ENCODE measurements at places on chromosomes 2 and 18.

GRCh38 chr18:3345885-3346284 is 84.0 kb downstream of the MYL12B start:
- DNase-seq: no peak

DNA sequence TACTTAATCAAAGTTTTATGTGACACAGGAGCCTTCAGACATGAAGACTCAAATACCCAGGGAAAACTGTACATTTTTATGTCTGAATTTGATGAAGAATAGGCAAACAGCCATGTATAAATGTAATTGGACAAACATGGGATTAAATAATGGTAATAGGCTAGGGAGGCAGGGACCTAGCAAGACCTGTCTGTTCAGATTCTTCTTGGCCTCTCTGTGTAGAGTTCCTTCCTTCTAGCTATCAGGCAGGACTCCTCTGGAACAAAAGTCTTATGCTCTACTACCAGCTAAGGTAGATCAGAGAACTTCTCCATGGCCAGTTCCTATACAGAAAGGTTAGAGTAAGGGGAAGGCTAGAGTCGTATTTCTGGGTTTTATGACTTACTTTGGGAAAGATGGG is 9.5 kb upstream of the PARD3B start:
- no peak for DNase-seq

DNA sequence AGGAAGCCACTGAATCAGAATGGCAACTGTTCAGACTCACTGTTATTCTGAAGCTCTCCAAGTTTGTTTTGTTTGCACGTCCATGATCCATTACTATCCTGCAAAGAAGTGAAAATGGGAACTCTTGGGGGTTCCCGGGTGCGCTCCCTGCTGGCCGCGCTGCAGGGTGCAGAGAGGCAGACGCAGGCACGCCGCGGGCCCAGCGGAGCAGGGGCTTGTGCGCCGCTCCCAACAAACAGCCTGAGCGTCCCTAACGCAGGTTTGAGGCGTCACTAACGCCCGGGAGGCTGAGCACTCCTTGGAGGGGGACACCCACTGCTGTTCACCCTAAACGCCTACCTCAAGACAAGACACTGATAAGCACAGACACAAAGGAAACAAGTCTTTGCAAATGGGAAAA is 14.3 kb upstream of the PIEZO2 start:
- no peak for DNase-seq

- DNase-seq: no peak
Observed at GRCh38 chr2:114400890-114401289, 41.6 kb upstream of the DPP10 start.

- DNase-seq: no peak
Observed at GRCh38 chr2:36831185-36831584, 134.7 kb downstream of the VIT start.

GRCh38 chr18:48091869-48092497 is 161.5 kb upstream of the SMAD2 start:
- DNase-seq: no peak

DNA sequence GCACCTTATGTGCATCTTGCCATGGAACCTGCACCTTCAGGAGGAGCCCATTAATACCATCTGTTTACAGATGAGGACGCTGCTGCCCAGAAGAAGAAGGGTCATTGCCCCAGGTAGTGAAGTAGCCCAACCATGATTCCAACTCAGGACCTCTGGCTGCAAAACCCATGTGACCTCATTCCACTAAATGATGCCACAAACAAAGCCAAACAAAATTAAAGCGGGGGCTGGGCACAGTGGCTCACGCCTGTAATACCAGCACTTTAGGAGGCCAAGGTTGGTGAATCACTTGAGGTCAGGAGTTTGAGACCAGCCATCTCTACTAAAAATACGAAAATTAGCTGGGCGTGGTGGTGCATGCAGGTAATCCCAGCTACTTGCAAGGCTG is 202.1 kb downstream of the EIPR1 start:
- no peak for DNase-seq

GRCh38 chr2:56292951-56293350 is 109.2 kb downstream of the CCDC85A start:
- no peak for DNase-seq

- no peak for DNase-seq
Observed at GRCh38 chr2:225938991-225939390, 539.5 kb downstream of the NYAP2 start.

- no peak for DNase-seq
Observed at GRCh38 chr2:96088340-96089335, 27.7 kb downstream of the ADRA2B start.

GRCh38 chr2:53582556-53582955 is 185.0 kb upstream of the CHAC2 start:
- no peak for DNase-seq

DNA sequence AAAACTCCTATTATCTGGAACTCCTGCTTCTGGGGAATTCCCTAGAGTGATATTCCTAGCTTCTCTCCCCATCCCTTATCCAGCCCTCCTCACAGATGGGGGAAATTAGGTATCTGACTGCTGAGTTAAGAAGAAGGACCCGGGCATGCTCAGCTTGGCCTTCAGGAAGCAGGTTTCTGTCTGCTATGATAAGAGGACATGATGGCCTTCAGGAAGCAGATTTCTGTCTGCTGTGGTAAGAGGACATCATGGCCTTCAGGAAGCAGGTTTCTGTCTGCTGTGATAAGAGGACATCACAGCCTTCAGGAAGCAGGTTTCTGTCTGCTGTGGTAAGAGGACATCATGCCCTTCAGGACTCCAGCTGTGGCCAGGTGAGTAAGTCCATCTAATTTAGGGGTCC is 65.2 kb downstream of the PLEKHM3 start:
- DNase-seq: no peak

DNA sequence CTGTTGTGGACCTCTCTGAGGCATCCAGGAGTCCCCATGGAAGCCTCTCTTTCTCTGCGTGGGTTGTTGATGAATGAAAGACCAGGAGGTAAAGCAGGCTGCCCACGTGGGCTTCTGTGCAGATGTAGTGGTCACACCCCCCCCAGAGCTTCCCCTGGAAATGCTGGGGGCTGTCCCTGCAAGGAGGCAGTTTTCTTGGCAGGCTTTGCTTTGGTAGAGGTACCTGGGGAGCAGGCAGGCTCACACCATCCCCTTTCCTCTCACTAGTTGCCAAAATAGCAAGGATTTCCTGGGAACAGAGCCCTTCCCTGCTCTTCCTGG is 97.6 kb upstream of the MAP3K20 start:
- DNase-seq: no peak

DNA sequence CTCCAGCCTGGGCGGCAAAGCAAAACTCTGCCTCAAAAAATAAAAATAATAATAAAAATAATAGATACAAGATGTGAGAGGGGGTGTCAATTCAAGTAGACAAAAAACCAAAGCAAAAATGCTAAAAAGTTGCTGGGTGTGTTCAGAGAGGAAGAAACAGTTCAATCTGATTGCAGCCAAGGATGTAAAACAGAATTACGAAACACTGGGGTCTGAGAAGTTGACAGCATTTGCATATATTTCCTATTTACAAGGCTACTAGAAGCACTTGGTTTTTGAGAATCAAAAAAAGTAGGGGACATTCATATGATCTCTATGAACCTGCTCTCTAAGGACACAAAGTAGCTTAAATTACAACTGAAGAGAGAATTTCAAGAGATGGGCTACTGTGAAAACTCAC is 7.6 kb downstream of the TRIP12 start:
- DNase-seq: no peak

DNA sequence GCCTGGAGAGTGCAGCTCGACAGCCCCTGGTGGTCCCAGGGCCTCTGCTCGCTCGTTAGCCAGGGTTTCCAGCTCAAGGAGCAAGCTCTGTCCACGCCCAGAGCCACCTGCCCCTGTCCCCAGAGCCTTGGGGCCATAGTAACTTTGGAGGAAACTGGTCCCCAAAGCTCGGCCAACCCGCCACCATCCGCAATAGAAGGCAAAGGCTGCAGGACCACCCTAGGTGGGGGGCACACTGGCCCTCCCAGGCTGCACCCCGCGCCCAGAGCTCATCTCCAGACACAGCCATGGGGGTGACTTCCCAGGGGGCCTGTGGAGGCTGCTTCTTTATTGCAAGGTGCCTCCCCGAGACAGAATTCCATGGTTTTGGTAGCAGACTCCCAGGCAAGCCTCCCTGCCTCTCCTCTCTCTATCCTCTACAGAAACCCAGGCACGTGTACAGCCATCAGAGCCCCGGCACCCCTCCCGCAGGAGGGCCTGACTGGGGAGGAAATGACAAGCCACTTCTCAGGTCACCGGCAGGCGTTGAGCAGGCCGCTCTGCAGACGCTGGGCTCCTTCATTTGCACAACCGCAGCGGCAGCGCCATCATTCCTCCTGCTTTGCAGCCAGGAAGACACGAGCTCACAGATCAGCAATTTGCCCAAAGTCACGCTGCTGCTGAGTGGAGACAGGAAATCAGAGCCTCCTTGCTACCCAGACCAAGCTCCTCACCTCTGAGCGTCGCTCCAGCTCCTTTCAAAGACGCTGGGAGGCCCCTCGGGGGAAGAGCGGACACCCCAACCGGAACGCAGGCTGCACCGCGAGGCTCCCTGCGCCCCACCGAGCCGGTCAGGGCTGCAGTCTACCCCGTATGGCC is 80.2 kb downstream of the NDUFA10 start:
- no peak for DNase-seq

GRCh38 chr2:186887107-186888090 is 38.4 kb upstream of the ZSWIM2 start:
- DNase-seq: no peak

DNA sequence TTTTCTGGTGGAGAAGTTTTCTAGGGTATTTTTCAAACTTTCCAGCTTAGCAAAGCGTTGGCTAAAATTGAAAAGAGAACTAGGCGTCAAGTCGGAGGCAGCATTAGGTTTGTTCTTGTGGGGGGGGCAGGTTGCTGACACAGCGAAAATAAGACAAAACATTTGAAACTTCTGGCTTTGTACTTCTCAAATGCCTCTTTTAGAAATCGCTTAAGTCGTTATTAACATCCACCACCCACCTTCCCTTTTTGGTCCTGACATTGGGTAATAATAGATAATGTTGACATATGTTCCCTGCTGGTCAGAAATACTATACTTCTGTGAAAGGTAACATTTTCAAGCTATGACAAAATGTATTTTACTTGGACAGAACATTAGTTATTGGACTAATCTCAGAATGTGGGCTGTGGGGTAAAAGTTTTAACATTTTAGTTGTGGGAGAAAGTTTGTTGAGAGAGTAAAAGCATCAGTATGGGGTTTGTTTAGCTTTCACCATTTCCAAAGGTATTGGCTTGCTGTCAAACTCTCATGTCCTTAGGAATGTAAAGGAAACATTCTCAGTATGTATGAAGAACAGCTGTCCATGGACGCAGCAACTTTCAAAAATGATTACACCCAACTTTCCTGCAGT is 88.1 kb upstream of the ZEB2 start:
- DNase-seq: no peak

Data from NCI-H1417 treated with DMSO at 0.1 percent for 48 hours (cell line).